Fibroblast of villous mesenchyme (primary cell): ENCODE measurements at places on chromosomes 4 and X. TPM values are rescaled to one million over a fixed set of nuclear protein-coding genes. Genes with fewer than 3 reads are reported as not detected.
A peak's percentile ranks its signal among the peaks of the same experiment; 100 is the strongest.

DNA sequence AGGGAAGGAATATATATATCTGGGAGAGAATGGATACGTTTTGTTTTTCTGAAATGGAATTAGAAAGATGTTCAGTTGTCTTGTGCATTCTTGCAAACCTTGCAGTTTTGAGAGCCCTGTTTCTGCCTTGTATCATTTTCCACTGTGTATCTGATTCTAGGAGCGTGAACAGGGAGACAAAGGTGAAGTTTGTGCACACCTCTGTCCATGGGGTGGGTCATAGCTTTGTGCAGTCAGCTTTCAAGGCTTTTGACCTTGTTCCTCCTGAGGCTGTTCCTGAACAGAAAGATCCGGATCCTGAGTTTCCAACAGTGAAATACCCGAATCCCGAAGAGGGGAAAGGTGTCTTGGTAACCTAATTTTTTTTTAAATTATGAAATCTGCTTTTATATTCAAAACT, 17.7 kb downstream of the PGM2 start:
- no peak for DNase-seq

DNA sequence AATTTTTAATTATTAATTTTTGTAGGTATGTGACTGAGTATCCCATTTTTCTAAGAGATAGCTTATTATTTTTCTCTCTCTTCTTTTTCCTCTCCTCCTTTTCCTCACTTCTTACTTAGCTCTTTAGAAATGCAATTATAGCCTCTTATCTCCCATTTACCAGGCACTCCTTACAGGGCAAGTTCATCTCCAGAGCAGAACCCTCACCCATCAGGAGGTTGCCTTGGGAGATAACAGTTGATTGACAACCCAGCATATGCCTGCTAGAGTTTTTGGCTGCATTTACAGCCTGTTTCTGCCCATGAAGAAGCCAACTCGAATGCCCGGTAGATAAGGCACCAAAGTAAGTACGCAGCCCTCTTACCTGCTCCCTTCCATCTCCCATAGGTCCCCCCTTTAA, 572.9 kb upstream of the ZFP42 start:
- no peak for DNase-seq

DNA sequence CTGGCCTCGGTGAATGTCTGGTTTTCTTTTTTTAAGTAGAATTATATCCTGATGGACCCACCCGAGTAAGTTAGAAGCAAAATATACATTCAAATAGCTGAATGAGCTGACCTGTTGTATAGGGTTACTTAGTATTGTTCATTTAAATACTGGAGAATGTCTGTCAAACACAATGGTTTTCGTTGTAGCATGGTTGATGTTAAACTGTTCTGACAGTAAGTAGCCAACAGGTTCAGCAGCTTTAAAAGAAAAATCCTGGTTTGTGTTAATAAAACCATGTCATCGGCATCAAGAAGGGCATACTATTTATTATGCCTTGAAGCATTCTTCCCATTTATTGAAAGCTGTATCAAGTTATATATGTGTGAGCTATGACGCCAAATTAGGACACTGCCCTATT, 149.6 kb downstream of the ANAPC10 start:
- DNase-seq, result no peak

GRCh38 chr4:147078875-147079658, 133.4 kb upstream of the TTC29 start:
- DNase-seq, result no peak

- no peak for DNase-seq
Measured at GRCh38 chr4:5823542-5824211, 69.2 kb downstream of the CRMP1 start.

- peak; percentile 67 for DNase-seq
Measured at GRCh38 chr4:46432923-46433322, 43.0 kb upstream of the GABRA2 start.

- no peak for DNase-seq
Measured at GRCh38 chrX:130772776-130773143, 130.2 kb downstream of the ENOX2 start.

- DNase-seq, result peak; percentile 9
Measured at GRCh38 chr4:25795566-25796454, 67.0 kb downstream of the SEL1L3 start.

DNA sequence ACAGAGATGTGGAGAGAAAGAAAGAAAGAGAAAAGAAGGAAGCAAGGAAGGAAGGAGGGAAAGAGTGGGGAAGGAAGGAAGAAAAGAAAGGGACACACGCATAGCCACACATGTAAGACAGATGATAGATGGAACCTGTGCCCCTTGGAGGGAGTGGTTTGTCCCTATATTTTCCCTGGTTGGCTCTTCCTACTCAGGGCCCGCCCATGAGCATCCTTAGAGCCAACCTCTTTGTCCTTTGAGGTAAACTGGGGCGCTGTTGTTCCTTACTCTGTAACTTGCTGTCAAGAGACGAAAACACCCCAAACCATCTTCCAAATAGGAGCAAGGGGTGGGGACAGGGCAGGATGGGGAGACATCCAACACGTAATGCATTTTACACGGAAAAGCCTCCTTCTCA, 220.9 kb downstream of the MAML3 start:
- DNase-seq, result no peak

- DNase-seq, result peak; percentile 77
Measured at GRCh38 chrX:115330498-115331168, 41.1 kb downstream of the LUZP4 start.

DNA sequence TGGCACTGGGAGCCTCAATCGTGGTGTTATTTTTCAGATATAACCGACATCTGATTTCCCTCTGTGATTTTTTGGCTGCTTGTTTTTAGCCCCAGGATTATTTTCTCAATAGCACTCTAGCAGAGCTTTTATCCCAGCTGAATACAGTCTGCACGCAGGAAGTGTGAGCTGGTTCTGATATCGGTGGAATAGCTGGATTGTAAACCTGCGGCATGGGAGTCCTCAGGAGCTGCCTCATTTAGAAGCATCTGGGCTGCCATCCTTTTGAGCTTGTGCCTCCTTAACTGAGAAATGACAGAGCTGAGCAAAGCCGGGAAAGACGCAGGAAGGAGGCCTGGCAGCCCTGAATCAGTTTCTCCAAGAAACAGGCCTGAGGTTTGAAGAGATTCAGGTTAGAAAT, 28.4 kb upstream of the GRPEL1 start:
- DNase-seq, result no peak

DNA sequence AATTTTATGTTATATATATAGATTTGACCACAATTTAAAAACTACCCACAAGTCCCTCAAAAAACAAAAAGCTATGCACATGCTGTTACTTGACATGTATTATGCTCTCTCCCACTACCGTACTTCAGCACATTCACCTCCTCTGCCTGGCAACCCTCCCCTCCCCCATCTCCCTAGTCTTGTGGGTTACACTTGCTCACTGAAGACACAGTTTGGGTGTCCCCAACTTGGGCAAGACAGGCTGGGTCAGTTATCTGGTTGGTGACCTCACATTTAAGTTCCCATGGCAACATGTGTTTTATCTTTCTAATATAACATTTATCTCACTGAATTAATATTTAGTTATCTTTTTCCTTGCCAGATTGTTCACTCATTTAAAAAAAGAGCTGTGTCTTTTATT, 32.7 kb downstream of the SEC24D start:
- no peak for DNase-seq

DNA sequence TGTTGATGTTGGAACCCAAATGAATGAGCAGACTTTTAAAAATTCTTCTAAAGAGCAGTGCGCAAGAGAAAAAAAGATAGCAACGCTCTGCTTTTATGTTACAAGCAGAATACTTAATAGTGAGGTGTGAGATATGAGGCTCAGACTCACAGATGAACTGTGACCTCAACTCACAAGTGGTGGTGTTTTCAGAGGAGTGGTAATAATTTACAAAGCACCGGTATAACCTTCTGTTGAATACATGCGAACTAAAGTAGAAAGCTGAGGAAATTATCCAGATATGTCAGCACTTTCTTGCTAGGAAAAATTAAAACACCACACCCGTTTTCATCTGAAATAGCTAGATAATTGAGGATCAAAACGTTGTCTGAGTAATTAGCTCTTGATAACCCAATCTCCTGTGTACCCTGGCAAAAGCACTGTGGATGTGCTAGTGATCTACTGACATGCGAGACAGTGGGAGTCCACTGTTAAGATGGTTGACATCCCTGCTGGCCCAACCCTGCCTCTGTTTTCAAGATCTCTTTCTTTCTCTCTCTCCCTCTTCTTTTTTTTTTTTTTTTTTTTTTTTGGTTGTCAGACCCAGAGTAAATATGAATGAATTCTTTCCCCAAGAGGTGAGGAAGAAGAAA, 6.9 kb upstream of the TLL1 start:
- DNase-seq, result no peak

- DNase-seq, result no peak
Measured at GRCh38 chr4:113822555-113823290, 61.2 kb upstream of the CAMK2D start.

- DNase-seq, result no peak
Measured at GRCh38 chrX:71997320-71997719, 86.7 kb downstream of the NHSL2 start.

The FHDC1 gene
- total RNA-seq, result 0.32 and 1.7 TPM in 2 replicates

GRCh38 chrX:21657318-21658151, 595 bp downstream of the KLHL34 start:
- no peak for DNase-seq

- no peak for DNase-seq
Measured at GRCh38 chrX:147699061-147699460, 212.7 kb upstream of the FMR1 start.

DNA sequence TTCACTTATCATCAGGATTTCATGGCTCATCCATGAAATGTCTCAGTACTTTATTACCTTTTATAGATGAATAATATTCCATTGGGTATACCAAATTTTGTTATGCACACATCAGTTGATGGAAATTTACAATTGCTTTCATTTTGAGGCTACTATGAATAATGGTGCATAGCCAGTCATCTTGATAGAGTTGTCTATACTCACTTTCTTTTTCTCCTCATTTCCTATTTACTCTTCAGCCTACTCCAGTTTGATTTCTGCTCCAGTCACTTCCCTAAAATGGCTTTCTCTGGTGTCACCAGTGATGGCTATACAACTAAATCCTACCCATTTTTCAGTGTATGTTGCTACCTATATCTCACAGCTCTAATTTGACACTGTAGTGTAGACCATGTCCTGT, 743.5 kb upstream of the MAGEB2 start:
- DNase-seq, result no peak

DNA sequence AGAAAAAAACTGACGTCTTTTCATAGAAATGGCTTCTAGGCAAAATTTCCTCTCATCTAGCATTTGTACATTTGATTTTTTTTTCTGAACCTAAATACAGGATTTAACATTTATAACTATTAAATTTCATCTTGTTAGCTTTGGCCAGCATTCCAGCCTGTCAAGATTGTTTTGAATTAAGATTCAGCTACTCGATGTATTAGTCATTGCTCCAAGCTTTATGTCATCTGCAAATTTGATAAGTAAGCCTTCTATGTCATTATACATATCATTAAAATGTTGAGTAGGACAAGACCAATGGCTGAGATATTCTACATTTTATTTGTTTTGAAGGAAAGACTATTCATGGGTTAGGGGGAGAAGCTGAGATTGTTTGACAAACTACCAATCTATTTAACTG, 46.7 kb downstream of the DDX53 start:
- DNase-seq, result no peak

The TEX11 gene
- not detected in 2 replicates for total RNA-seq

- no peak for DNase-seq
Measured at GRCh38 chr4:53113431-53114225, 251.5 kb downstream of the RASL11B start.

- DNase-seq, result no peak
Measured at GRCh38 chr4:113476800-113477199, 284.7 kb downstream of the CAMK2D start.

The SH3D19 gene
- total RNA-seq, result 43.5 and 46.6 TPM in 2 replicates

The SAGE1 gene
- total RNA-seq, result not detected in 2 replicates

DNA sequence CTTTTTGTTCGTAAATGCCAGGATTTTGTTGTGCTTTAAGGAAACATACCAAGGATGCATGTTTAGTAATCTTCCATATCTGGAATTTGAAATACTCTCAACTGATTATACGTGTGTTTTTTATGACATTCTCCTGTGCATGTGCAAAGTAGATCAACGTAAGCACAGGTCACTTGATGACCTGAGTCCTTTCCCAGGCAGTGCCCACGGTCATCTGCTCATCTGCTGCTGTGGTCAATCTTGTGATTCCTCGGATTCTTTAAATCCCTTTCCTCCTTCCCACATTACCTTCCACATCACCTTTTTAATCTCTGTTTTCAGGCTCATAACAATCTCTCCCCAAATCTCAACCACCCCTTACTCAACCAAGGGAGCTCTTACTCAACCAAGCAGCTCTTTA, 104.1 kb downstream of the RASL11B start:
- DNase-seq, result peak; percentile 30

GRCh38 chr4:96317891-96318290, 478.0 kb downstream of the PDHA2 start:
- DNase-seq, result no peak

DNA sequence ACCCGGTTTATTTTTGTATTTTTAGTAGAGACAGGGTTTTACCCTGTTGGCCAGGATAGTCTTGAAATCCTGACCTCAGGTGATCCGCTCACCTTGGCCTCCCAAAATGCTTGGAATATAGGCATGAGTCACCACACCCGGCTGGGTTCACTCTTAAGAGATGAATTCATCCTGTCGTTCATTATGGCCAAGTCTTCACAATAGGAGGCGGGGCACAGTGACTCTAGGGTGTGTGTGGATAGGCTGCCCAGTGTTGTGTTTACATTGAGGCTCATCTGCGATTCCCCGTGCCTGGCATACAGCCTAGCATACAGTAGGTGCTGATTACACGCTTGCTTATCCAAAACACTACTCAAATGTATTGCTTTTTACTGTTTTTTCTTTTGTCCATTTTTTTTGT, 41.3 kb upstream of the IGFBP7 start:
- no peak for DNase-seq

The SPANXN3 gene
- total RNA-seq, result not detected in 2 replicates

The CENPVL1 gene
- not detected in 2 replicates for total RNA-seq

- peak; percentile 16 for DNase-seq
Measured at GRCh38 chr4:8079031-8079885, 79.4 kb downstream of the ABLIM2 start.

- no peak for DNase-seq
Measured at GRCh38 chr4:138774940-138775339, 240.6 kb upstream of the NOCT start.

The RPL39 gene
- 937 and 1,300 TPM in 2 replicates for total RNA-seq

- no peak for DNase-seq
Measured at GRCh38 chr4:26171501-26171900, 149.3 kb upstream of the RBPJ start.
